ENCODE measurements at places on chromosomes 16 and 17. TPM values are rescaled to one million over a fixed set of nuclear protein-coding genes. Genes with fewer than 3 reads are reported as not detected.
A peak's percentile ranks its signal among the peaks of the same experiment; 100 is the strongest.

DNA sequence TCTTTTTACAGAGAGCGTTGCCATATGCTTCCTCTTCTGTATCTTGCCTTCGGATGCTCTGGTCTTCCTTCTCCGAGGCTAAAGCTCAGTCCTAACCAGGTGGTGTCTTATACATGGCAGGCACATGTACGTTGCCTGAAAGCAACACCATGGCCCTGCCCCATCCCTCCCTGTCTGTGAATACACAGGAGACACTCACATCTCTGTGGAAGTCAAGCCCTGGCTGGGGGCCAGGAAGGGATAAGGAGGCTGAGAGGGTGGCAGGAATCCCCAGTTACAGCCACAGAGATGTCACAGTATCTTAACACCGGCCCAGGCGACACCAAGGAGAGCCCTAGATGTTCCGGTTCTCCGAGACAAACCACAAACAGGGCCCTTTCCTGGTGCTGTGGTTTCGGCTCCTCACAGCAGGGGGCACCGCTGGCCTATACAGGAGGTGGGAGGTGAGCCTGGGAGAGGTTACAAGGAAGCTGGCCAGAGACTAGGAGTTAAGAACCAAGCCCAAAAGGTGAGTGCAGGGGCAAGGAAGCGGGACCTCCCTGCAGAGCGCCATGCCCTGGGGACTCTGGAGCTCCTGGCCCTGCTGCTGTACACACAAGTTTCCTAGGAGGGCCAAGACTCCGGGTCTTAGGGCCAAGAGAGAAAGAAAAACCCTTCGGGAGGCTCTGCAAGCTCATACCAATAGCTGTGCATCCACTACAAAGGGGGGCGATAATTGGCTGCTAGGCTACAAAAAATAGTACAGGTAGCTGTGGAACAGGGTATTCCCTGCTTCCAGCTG is 41.7 kb downstream of the SRL start:
- DNase-seq = peak; percentile 50

DNA sequence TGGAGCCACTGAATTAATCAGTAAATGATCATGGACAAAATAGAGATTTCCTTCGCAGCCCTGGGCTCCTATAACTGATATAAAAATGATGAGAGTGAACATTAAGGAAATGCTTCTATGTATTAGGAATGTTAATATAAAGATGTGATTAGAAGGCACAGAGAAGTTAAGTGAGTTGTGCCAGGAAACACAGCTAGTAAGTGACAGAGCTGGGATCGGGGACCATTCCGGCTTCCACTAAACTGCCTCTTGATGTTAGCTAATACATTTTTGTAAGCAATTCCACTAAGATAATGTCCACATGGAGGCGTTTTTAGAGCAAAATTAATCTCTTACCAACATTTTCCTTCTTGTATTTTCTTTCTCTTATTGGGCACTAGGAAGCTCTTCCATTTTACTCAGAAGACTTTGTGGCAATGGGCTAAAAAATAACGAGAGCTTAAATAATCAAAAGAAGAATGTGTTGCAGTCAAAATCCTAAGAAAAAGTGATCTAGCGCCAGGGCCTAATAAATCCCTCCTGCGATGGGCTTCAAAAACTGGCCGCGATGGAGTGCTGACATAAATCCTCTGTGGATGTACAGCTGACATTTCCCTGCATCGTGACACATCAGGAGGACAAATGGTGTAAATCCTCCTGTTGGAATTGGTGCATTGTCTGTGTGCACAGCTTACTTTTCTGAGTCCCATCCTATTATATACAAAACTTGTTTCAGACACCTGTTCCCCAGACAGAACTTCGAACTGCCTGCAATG is 326.1 kb upstream of the MAF start:
- DNase-seq = no peak

GRCh38 chr16:48408688-48409087 is 23.5 kb upstream of the SIAH1 start:
- DNase-seq = no peak

The ZPBP2 gene
- total RNA-seq = 1.0 TPM

The TMEM235 gene
- total RNA-seq = not detected

GRCh38 chr16:89729863-89730593 is 8.7 kb downstream of the ZNF276 start:
- DNase-seq = no peak

The SEPTIN12 gene
- not detected for total RNA-seq

The KAT8 gene
- 48.8 TPM for total RNA-seq

- no peak for DNase-seq
Measured at GRCh38 chr16:50534556-50534955, 13.6 kb upstream of the NKD1 start.

GRCh38 chr17:73179878-73180277 is 13.0 kb upstream of the COG1 start:
- no peak for DNase-seq

DNA sequence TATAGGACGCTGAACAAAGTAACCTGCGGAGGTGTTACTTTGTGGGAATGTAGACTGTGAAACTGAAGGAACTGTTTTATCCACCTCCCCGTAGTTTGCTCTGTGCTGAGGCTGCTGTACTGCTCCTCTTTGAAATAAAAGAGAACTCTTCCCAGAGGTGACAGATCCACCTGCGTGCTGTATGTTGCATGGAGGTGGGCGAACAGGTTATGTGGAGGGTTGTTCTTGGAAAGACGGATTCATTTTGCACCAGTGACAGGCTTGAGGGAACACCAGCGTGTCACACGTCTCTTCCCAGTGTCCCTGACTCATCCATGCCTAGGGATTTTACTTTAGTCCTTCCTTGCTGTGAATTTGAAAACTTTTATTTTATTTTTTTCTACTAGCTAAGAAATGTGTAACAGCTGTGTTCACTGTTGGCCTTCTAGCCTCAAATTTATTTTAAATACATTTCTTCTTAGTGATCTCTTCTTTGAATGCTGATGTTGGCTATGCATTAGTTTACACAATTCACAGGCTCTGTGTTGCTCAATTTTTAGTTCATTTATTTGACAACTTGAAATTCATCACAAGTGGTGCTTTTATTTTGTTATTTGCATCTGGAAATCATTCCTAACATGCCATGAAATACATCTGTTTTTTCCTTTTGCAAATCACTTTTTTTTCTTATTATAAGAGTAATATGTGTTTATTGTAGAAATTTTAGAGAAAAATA is 512.4 kb downstream of the CDH13 start:
- no peak for DNase-seq

GRCh38 chr17:49995055-49995738 is at the start of gene DLX3:
DLX3 (minus strand) TSS chr17:49995224; CDS start chr17:49994998, 226 bp downstream.
- peak; percentile 50 for DNase-seq

The LLGL2 gene
- 15.6 TPM for total RNA-seq

- DNase-seq = no peak
Measured at GRCh38 chr17:77460514-77461046, 319.8 kb downstream of the SEC14L1 start.

GRCh38 chr17:69547947-69548346 is 133.4 kb downstream of the MAP2K6 start:
- DNase-seq = no peak

GRCh38 chr17:17675416-17675815 is 5.8 kb upstream of the RAI1 start:
- DNase-seq = no peak

Measured in activated CD4-positive, alpha-beta memory T cell treated with anti-CD3 and anti-CD28 coated beads for 36 hours (primary cell).